Esophagus squamous epithelium (tissue), 5 donors: ENCODE measurements at places on chromosomes 6 and 20.

GRCh38 chr20:63519668-63520503, 679 bp upstream of the PPDPF start:
- no peak for DNase-seq

DNA sequence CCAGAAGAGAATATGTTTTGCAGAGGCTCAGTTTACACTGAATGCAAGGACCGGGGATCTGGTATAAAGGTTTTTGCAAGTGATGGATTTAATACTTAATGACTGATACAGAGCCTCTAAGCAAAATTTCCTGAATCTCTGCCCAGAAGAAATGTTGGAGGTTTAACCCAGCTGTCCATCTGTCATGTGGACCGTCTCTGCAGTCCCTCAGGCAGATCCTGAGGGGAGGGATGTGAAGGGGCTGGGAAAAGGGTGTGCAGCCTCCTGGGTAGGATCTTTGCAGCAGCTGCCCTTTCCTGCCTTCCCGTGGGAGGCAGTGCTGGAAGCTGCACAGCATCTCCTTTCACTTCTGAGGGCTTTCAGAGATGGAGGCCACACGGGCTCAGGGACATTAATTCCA, 207.0 kb downstream of the SLC24A3 start:
- DNase-seq, result no peak

DNA sequence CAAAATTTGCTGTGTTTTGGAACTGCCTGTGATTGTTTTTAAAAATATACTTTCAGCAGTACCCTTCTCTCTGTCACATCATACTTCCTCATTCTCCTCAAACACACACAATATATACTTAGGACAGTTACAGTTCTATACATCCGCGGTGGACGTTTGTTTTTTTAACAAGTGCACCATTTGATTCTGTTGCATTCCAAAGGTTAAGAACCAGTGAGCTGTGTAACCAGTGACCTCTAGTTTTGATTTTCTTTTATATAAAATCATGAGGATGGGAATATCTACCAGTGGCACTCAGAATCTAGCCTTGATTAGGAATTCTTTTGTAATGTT, 152.8 kb downstream of the CARMIL1 start:
- no peak for DNase-seq

DNA sequence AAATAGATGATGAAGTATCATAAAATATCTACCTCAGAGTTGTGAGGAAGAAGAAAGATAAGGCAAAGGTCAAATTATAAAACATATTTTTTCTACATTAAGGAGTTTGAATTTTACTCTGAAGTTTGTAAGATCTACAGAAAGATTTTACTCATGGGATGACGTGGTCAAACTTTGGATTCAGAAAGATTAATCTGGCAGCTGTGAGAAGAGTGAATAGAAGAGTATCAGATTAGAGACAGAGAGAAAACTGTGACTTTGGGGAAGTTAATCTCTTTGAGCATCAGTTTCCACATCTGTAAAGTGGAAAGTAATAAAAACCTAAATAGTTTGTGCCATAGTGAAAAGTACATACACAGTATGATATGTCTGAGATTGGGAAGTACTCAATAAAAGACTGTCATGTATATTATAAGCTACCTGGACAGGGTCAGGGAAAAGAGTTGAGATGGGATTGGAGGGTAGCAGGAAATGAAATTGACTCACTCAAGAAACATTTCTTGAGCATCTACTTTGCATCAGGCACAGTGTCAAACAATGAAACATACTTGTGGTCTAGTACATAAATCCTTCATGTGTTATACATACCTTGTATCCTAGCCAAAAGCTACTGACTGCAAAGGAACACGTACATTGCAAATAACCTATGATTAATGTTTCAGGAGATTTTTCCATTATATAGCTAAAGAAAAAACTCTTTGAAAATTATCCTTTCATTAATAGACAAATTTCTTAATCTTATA, 222.1 kb downstream of the TMEM200A start:
- DNase-seq, result no peak

DNA sequence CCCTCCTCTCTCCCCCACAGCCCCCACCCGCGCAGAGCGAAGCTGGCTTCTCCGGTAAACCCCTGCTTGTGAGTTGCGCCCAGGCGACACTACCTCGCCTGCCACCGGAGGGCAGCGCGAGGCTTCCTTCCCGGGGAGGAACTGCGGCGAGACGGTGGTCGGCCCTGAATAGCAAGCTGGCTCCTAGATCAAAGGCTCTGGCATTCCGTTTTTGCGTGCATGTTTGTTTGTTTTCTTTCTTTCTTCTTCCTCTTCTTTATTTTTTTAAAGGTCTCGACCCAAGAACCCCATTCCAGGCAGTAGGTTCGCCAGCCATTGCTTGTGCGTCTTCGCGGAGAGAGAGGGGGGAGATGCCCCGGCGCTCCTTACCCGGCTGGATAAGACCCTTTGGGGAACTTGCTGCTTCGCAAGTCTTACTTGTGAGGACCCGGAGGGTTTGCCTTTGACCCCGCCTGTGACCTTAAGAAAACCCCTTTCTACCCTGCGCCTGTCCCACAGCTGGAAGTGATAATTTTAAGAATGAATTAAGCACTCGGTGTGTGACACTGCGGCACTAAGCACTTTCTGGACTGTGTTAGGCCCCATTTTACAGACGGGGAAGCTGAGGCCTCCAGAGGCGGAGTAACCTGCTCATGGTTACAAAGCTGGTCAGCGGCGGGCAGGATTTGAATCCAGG, 92.7 kb upstream of the SIRPA start:
- DNase-seq, result no peak

- no peak for DNase-seq
Measured at GRCh38 chr6:136549300-136550044, 750 bp downstream of the MAP7 start.

GRCh38 chr6:51929934-51930574, 157.4 kb downstream of the PKHD1 start:
- no peak for DNase-seq

GRCh38 chr6:67231092-67231491, 1404.0 kb upstream of the ADGRB3 start:
- DNase-seq, result no peak

DNA sequence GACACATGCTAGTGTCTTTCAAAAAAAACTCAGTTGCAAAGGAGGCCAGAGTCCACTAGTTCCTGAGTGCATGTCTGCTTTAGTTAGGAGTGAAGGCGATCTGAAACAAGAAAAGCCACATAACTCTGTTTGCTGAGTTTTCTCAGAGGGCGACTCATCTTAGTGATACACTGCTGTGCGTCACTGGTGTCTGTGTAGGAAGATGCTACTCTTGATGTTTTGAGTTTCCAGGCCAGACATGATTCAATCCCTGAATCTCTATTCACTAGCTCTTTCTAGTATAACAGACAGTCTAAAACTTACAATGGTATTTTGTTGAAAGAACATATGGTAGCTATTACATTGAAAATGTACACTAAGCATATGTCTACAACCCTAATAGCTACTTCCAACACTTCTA, 60.9 kb downstream of the GFRAL start:
- no peak for DNase-seq

DNA sequence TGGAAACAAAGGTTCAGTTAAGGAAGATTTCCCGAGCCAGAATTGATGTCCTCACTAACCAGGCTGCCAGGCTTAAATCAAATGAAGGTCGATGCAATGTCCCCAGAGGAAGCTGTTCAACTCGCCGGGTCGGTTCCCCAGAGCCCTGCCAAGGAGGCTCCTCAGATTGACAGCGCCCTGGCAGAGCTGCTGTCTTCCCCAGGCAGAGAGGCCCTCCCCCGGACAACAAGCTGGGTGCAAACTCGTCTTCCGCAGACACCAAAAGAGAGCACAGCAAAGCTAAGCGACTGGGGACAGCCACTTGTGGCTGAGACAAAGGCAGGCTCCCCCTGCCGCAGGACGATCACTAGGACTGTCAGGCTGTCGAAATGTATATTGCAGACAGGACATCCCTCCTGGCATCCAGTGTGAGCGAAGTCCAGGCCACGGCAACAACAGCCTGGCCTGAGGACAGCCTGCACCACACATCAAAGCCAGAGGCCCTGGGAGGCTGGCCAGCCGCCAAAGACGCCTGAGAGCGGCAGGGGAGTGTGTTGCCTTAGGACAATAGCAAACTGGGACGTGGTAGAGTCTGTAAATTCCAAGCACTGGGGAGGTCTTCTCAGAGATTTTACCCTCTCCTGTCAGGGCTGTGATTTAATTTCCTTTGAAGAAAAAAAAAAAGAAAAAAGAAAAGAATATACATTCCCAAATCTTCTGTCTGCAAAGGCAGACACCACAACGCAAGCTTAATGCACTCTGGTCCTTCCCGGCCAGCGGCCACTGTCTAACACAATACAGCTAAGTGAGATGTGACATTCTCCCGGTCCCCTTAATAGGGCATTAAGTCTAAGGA, 99.1 kb downstream of the HIVEP2 start:
- no peak for DNase-seq

GRCh38 chr6:122042960-122043735, 356.3 kb upstream of the HSF2 start:
- DNase-seq, result no peak

GRCh38 chr20:39861381-39861780, 827.7 kb downstream of the MAFB start:
- no peak for DNase-seq

GRCh38 chr6:108937170-108937569, 88.9 kb downstream of the ARMC2 start:
- DNase-seq, result no peak

- no peak for DNase-seq
Measured at GRCh38 chr6:138996524-138996923, 8.5 kb upstream of the REPS1 start.

DNA sequence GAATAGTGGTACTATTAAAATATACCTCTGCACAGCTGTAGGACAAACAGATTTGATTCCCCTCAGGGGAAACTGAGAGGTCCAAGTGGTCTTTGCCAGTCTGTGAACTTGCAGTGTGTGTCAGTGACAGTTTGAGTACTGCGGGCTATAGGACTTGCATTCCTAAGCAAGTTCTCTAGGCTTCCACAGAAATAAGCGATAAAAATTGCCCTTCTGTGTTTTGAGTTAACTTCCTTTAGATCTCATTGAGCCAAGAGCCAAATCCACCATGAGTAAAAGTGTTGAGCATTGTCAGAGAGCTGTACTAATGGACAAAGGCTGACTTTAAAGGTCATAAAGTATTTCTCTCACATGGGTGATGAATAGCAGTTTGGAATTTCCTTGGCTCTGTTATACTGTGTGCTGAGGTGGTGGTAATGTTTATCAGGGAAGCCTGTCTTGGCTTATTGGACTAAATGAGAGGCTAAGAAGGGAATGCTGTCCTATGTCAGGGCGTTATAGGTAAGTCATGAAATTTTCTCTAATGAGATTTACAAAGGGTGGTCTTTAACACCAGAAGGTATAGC, 122.6 kb upstream of the MAP3K7 start:
- no peak for DNase-seq

DNA sequence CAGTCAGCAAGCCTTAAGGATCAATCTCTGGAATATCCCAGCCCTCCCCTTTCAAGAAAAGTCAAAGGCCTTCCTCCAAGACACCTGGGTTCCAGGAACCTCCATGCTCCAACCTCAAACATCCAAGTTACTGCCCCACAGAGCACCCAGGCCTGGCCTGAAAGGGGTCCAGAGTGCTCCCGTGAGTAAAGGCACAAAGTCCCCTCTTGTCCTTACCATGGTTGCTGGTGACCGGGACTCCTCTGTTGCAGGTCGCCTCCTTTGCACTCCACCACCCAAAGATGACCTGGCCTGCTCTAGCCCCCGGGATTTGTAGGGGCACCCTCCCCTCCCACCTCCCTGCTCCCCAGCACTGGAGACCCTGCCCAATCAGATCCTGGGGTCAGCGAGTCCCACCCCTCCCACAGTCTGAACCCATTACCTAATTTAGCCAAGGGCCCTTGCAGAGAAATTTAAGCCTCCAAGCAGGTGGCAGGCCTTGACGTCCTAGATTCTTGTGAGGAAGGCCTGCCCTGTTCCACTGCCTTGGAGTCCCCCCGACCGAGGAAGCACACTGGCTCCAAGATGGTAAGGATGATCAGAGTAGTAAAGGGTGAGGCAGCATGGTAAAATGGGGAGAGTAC, at the start of gene TNNC2:
TNNC2 (minus strand) TSS at position 283 of the 623 bp plus-strand sequence; CDS start at position 219, 64 bp downstream.
- no peak for DNase-seq

- no peak for DNase-seq
Measured at GRCh38 chr6:112179631-112180030, 74.7 kb downstream of the LAMA4 start.

GRCh38 chr6:13384966-13385365, 56.6 kb upstream of the TBC1D7 start:
- DNase-seq, result no peak

DNA sequence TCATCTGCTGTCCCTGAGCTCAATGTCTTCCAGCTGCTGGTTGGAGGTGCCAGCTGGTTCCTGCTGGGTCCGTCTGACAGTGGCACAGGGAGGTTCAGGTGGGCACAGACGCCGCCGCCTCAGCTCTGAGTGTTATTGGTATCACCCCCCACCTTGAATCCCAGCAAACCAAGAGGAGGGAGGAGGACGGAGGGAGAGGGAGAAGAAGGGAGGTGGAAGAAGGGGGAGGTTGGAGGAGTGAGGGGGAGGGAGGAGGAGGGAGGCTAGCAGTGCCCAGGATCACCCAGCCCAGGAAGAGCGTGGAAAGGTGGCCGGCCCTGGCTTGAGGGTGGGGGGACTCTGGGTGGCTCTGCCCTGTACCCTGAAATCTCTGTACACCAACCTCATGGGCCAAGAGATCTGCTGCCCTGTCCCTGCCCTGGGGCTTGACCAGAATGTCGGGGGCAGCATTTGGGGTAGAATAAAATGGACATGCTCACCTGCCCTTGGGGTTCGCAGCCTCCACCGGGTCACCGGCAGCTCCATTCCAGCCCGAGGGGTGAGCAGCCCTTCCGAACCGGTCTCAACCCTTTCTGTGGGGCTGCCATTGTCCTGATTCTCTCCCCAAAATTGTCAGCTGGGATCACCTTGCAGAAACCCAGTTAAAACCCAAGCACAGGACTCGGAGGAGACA, 17.1 kb downstream of the NTSR1 start:
- DNase-seq, result no peak

DNA sequence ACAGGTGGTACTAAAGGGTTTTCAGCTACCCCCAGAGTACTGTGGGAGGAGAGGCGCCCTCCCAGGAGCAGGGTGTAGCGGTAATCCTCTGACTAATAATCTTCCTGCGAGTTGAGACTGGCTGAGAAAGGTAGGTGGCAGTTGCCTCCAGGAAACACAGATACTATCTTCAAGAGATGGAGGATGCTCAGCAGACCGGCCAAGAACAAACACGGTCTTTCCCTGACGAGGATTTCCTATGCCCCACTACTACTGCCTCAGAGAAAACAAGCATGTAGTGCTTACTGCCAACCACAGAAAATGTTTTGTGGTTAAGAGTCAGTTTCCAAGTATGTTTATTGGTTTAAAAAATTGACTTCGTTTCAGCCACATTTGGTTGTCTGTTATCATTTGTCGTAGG, 26.8 kb downstream of the C6orf89 start:
- no peak for DNase-seq
